Stimulated activated CD8-positive, alpha-beta memory T cell treated with anti-CD3 and anti-CD28 coated beads, Interleukin-2, amount 100 ng/mL, for 1 hour (primary cell): ENCODE measurements at places on chromosomes 4 and X.

DNA sequence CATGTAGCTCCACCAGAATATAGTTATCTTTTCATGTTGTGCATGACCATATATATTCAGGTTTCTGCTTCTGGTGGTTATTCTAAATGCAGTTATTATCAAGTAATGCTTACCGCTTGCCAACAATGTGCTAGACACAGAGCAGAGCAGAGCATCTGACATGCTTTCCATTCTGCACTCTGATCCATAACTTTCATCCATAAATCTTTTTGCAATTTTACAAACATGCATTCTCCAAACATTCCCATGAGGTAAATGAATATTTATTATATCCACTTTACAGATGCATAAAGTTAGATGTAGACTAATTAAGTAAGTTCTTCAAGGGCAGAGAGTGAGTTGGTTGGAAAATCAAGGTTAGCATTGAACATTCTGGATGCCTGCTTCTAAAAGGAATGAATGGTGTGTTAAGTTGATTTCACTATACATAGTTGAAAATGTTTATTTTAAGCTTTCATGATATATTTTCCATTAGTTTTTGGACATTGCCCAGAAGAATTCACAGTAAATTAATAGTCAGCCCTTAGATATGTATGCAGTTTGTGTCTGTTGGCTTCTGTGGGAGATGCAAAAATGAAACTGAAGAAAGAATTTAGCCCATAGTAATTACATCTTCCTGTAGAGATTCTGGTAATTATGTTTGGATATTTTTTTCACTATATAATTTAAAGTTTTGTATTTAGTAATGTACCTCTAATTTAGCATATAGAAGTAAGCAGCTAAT lies 867.8 kb downstream of the CCSER1 start:
- no peak for DNase-seq

DNA sequence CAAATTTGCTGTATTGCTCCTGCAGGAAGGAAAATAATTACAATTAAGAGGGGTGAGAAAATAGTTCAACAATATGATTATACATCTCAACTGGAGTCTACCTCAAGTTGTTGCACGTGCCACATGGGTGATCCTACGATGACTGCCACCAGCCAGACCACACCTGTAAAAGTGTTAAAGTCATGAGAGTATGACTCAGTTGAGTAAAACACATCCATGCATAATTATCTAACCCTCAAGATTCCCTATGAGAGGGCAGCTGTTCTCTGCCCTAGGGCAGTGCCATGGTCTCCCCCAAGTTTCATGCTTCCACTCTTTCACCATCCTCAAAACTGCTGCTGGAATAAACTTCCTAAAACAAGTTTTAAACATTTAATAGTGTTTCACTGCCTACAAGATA lies 44.1 kb downstream of the QRFPR start:
- no peak for DNase-seq

DNA sequence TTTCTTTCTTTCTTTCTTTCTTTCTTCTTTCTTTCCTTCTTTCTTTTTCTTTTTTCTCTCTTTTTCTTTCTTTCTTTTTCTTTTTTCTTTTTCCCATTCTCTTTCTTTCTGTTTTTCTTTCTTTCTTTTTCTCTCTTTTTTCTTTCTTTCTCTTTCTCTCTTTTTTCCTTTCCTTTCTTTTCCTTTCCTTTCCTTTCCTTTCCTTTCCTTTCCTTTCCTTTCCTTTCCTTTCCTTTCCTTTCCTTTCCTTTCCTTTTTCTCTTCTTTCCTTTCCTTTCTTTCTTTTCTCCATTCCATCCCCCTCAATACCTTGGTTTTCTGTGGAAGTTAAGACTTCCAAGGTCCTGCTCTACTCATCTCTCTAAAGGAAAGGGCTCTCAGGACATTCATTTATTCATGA lies 102.8 kb upstream of the CLNK start:
- DNase-seq = no peak

DNA sequence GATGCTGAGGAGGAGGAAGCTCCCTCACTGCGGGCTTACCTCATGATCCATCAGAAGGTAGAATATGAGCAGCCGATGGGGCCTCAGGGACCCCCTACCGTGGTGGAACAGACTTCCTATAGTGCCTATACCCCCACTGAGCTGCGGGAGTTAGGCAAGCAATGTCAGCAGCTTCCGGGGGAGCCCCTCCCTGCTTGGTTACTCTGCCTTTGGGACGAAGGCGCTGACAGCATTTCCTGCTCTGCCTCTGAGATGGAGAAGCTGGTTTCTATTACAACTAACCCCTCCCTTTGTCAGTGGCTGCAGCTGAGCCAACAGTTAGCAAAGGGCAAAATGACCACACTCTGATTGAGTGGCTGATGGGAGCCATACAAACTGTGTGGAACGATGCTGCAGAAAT lies 430.7 kb downstream of the IDS start:
- no peak for DNase-seq

DNA sequence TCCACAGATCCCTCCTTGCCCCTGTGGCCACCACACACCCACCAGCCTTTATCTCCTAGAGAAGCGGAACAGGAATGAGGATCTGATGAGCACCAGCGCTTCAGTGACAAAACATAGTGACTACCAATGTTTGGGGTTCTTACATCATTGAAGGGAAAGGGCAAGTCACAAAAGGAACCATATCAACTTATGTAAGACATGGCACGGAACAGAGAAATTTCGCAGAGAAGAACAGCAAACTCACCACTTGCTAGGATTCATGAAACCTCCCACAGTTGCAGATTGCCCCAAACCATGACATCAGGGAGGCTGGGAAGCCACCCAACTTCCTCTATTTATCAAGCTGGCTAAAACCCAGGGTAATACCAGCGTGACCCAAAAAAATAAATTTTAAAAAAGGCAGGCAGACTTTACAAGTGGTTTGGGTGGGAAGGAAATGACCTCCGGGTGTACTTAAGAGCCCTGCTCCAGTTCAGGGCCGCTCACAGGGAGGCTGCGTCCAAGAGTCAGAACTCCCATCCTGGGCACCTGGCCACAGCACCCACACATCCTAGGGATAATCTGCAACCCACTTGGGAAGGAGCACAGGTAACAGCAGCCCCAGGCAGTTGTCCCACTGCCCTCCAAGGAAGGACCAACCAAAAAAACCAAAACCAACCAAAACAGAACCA lies 36.0 kb downstream of the ADGRG2 start:
- DNase-seq = no peak

GRCh38 chrX:129642641-129643040 lies 12.1 kb downstream of the APLN start:
- DNase-seq = no peak
